ENCODE measurements at places on chromosomes 1 and 21.

DNA sequence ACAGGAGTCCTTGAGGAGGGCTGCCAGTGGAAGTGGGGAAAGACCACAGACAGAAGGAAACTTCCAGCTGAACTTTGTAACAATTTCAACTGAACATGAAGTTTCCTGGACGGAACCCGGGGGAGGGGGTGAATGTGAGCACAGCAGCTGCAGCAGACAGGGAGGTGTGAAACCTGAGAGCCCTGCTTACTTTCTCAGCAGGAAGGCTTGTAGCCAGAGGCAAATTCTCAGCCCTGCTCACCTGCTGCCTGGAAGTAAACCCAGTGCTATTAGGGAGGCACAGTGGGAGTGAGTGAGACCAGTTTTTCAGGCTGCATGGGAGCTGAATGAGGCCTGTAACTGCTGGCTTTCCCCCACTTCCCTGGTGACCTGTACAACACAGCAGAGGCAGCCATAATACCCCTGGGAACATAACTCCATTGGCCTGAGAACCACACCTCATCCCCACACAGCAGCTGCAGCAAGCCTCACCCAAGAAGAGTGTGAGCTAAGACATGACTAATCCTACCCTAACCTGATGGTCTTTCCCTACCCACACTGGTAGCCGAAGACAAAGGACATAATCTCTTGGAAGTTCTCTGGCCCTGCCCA, 9.6 kb upstream of the SPRR2F start:
- no peak for DNase-seq

GRCh38 chr21:26624983-26625519, 52.0 kb upstream of the CYYR1 start:
- no peak for DNase-seq

- DNase-seq: peak; percentile 92
Observed at GRCh38 chr1:225253784-225254183, 174.1 kb downstream of the LBR start.

GRCh38 chr1:86991549-86992186, 77.2 kb downstream of the HS2ST1 start:
- DNase-seq: no peak

GRCh38 chr1:30982937-30983336, 74.4 kb upstream of the SDC3 start:
- no peak for DNase-seq

DNA sequence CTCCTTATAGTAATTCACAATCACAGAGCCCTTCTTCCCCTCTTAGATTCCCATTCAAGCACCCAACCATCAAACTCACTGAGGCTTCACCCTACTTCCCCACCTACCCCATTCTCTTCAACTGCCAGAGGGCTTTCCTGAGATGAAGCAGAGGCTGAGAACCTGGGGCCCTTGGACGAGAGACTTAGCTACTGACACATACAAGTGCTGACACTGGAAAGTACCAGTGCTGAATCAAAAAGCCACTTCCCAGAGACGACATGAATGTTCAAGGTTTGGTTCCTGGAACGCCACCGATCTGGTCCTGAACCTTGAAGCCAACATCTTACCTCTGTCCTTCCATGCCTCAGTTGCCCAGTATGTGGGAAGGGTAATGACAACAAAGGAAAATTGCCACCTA, 16.6 kb upstream of the RAP1A start:
- DNase-seq: no peak

DNA sequence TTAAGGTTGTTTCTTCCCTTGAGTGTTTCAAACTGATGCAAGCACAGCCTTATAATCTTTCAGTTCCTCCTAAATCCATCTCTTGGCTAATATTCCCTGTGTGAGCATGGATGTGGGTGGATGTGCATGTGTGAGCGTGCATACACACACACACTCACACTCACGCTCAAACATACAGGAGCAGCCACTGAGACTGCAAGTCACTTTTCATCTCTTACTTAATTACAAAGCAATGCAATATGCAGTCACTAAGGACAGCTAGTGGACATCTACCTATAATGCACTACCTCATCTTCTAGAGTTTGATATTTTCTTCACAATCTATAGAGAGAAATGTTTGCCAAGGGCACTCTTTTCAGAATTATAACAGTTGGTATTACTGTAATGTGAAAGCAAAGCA, 1.4 kb downstream of the ESRRG start:
- no peak for DNase-seq

- DNase-seq: no peak
Observed at GRCh38 chr1:245051349-245052221, 103.2 kb upstream of the KIF26B start.

DNA sequence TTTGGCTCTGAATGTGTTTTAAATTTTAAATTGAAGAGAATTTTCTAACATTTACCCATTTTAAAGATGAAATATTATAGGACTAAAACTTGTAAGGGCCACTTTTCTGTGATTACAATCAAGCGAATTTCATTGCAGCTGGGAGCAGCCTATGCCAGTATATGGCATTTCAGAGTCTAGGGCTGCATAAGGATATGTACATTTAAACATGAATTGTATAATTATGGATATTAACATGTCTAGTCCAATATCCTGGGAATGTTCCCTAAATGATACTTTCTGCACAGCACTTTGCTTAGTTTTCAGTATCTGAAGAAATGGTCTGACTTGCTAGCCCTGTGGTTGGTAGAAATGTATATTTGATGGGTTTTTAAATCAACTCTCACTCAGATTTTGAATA, 8.4 kb downstream of the KCNJ15 start:
- no peak for DNase-seq

DNA sequence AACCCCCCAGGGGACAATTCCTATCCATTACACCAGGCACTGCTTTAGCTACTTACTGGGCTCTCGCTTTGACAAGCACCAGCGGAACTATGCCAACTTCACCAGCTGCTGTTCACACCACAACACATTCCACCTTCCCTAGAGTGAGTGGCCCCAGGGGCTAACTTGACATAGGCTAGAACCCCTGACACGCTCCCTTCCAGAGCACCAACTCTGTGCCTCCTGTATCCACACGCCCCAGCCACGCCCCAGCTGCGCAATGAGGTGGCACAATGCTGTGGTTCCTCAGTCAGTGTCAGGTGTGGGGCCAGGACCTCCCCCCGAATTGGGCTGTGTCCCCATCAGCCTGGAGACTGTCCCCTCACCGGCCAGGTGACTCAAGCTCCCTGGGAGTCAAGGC, 11.7 kb upstream of the FGR start:
- DNase-seq: no peak

GRCh38 chr1:205140113-205140512, 18.3 kb upstream of the RBBP5 start:
- DNase-seq: no peak

DNA sequence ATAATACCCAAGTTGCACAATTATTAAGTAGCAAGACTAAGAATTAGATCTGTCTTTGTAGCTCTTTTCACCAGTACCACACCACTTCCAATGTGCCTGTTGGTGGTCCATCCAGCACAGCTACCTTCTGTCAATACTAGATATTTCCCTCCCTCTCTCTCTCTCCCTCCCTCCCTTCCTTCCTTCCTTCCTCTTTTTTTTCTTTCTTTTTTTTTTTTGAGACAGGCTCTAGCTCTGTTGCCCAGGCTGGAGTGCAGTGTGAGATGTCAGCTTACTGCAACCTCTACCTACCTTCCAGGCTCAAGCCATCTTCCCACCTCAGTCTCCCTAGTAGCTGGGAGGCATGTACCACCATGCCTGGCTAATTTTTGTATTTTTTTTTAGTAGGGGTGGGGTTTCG, 21.1 kb downstream of the KPNA6 start:
- DNase-seq: no peak

- DNase-seq: no peak
Observed at GRCh38 chr1:166119471-166119965, 47.3 kb downstream of the FAM78B start.

DNA sequence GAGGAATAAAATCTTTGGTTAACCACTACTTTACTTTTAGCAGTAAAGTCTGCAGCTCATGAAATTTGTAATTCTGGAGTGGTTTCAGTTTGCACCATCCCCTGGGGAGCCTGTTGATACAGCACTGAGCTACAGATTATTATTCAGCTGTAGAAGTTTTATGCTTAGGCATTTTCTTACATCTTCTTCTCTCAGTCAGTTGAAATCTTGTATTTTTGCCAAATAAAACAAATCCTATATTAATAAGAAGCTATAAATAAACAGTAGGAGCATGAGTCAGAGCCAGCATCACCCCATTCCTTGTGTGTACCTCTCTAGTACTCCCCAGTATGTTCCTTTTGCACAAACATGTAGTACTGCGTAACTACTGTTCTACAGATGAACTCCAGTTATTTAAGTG, 118.9 kb downstream of the ATF6 start:
- peak; percentile 98 for DNase-seq

DNA sequence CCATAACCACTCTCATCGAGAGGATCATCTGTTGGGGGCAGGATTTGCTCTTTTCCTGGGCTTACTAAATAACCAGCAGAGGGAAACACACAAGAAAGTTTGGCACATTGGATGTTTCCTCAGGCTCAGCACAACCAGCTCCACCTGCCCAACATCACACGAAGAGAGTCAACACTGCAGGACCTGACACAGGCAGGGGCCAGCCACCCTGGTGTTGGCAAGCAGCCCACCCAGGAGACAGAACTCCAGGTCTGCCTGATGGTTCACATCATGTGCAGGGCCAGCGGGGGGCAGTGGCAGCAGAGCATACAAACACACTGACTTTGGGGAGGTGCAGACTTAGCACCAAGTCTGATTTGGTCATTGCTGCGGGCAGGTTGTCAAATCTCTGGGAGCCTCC, 182.3 kb upstream of the GALNT2 start:
- no peak for DNase-seq

DNA sequence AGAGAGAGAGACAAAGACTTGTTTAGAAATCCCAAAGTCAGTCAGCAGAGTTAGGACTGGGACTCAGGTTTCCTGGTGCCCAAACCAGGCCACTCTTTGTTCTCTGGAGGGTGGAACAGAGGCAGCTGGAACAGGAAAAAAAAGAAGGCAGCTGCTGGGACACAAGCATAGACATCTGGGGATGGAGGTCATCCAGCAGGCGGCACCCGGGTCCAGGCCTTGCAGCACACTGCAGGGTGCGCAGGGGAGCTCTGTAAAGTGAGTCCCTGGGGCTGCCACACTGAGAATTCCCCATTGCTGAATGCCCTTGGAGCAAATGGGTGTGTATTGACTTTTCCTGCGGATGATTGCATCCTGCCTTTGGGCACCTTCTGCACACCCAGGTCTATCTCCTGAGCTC, 222.9 kb upstream of the CSF3R start:
- no peak for DNase-seq

- DNase-seq: no peak
Observed at GRCh38 chr1:899636-900317, 23.9 kb upstream of the SAMD11 start.

GRCh38 chr1:247079141-247079874, 697 bp upstream of the ZNF670 start:
- DNase-seq: no peak

GRCh38 chr1:2465371-2466269, 10.5 kb upstream of the PLCH2 start:
- DNase-seq: no peak

DNA sequence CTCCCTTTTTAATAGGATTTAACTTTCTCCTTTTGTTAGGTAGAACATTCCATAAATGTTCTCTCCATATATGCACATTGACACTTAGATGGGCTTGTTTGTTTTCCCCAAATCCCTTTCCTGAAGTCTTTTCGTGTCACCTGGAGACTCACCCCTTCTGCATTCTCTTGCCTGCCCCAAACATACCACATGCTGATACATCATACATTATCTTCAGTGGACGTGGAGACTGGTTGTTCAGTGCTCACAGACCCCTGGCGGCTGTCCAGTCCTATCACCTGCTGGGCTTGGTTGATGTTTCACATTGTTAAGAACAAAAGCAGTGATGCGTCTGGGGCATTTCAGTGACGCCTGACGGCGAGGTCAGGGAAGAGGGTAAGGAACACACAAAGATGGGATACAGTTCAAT, 22.2 kb downstream of the FMOD start:
- no peak for DNase-seq

- no peak for DNase-seq
Observed at GRCh38 chr1:152880316-152880715, 2.2 kb downstream of the SMCP start.

DNA sequence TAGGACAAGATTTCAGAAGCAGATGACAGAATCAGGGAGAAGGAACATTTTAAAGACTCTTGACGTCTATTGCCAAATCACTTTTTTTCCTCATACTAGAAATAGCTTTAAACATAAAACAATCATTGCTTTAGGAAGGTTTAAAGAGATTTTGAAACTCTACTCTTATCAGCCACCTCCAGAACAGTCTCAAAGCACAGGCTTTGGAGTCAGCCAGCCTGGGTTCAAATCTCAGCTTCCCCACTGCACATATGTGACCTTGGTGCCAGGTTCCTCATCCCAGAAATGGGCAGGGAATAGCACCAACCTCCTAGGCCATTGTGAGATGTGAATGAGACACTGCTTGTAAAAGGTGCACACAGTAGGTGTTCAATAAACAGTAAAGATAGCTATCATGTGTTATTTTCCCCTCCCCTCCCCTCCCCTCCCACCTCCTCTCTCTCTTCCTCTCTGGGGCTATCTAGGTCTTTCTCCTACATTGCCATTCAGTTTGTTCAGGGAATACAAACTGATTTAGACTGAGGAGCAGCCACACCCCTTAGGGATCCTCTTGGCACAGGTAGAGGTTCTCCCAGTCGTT, 20.6 kb downstream of the SPOCD1 start:
- no peak for DNase-seq

DNA sequence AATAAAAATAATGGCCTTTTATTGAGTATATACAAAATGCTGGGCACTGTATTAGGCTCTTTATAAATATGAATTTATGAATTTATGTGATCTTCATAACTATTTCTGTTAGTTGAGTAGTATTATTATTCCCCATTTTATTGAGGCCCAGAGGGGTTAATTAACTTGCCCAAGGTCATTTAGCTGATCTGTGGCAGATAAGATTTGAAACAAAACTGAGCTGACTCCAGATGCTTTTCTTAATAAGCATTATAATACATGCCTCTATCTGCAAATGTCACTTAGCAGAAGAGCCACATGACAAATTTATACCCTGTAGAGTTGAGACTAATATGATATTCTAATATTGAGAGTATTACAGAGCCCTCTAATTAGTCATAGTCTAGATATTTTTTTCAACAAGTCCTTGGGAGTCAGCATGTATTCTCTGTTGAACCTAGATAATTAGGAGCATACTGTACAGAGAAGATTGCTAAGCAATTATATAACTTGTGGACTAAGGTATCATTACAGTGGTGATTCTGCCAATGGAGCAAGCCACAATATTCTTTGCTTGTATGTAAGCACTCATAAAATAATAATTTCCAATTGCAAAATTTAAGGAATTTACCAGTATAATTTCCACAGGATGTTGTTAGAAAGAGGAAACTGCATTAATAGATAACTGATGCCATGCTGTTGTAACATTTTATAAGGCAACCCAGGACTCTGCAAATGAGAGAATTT, 112.0 kb downstream of the LRRC40 start:
- DNase-seq: no peak

DNA sequence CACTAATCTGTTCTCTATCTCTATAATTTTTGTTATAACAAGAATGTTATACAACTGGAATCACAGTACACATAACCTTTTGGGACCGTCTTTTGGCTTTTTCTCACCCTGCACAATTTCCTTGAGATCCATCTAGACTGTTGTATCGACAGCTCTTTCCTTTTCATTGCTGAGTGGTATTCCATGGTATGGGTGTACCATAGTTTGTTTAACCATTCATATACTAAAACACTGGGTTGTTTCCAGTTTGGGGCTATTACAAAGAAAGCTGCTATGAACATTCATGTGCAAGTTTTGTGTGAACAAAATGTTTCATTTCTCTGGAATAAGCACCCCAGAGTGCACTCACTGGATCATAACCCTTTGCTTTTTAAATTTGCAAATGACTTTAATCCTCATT, 15.4 kb upstream of the HCRTR1 start:
- no peak for DNase-seq
